Activated CD4-positive, alpha-beta T cell treated with anti-CD3 and anti-CD28 coated beads for 24 hours (primary cell): ENCODE measurements at places on chromosomes 3 and 15.

DNA sequence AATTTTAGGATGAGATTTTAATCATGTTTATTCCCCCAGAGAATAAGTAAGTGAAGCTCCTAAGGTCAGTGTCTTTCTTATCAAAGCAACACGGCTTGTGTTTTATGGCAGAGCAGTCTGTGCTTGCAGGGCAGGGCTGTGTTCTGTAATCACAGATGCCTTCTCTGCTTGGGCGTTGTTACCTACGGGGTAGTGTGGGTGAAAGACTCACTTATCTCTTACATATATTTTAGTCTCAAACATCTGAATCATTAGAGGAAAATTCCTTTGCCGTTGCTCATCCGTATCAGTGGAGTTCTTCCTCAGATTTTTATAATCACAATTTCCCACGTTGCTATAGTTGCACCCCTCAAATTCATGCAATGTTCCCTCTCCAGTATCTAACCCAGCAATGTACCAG, 271.7 kb upstream of the MEIS2 start:
- DNase-seq = no peak

- no peak for DNase-seq
Observed at GRCh38 chr3:157559401-157559800, 56.2 kb upstream of the VEPH1 start.

- DNase-seq = no peak
Observed at GRCh38 chr3:129507181-129507831, 21.1 kb upstream of the RHO start.

- no peak for DNase-seq
Observed at GRCh38 chr15:85592148-85592547, 202.6 kb downstream of the KLHL25 start.

DNA sequence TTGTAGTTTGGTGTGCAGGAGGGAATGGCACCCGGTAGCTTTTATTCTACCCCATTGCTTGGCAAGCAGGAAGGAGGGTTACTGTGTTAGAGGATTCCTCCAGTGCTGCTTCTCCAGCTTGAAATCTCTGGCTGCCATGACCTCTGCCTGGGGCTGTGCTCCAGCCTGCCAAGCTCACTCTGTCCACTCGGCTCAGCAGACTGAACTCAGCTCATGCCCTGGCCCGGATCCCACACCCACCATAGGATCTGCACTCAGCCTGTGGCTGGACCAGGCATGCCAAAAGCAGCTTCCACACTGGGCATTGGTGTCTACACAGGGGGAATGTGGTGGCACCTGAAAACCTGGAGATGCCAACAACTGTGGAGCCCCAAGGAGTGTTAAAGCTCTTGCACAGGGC, 26.3 kb downstream of the CLDN16 start:
- DNase-seq = no peak

DNA sequence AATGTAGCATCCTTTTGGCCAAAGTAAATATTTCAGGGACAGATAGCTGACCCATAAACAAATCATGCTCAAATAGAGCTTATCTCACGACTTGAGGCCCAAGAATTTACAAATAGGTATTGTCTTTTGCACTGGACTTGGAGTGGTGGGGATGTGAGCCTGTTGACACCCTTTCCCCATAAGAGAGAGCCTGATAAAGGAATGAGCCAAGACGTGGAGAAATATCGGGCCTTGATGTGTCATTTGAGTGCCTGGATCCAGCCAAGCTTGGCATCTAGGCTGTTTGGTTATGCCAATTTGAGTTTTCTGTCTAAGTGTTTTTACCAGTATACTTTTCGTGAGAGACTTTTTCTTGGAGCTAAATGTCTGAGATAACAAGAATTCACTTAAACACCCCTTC, 112.9 kb upstream of the RGMA start:
- no peak for DNase-seq

GRCh38 chr3:168455814-168456213, 360.1 kb upstream of the GOLIM4 start:
- no peak for DNase-seq

DNA sequence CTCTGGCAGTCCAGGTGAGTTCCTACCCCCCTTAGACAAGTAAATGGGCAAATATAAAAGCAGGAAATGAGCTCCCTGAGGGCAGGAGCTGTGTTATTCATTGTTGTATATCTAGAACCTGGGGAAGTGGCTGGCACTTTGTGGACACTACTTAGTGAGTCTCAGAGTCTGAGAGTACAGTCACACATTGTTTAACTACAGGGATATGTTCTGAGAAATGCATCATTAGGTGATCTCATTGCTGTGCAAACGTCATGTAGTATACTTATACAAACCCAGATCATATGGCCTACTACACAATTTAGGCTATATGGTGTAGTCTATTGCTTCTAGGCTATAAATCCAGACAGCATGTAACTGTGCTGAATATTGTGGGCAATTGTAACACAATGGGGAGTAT, 52.4 kb downstream of the DRD3 start:
- DNase-seq = no peak

GRCh38 chr3:197305854-197306253, 7.4 kb upstream of the DLG1 start:
- DNase-seq = no peak

GRCh38 chr3:30608598-30608947, 2.2 kb downstream of the TGFBR2 start:
- no peak for DNase-seq

GRCh38 chr15:69320977-69321554, 22.4 kb downstream of the PAQR5 start:
- no peak for DNase-seq

DNA sequence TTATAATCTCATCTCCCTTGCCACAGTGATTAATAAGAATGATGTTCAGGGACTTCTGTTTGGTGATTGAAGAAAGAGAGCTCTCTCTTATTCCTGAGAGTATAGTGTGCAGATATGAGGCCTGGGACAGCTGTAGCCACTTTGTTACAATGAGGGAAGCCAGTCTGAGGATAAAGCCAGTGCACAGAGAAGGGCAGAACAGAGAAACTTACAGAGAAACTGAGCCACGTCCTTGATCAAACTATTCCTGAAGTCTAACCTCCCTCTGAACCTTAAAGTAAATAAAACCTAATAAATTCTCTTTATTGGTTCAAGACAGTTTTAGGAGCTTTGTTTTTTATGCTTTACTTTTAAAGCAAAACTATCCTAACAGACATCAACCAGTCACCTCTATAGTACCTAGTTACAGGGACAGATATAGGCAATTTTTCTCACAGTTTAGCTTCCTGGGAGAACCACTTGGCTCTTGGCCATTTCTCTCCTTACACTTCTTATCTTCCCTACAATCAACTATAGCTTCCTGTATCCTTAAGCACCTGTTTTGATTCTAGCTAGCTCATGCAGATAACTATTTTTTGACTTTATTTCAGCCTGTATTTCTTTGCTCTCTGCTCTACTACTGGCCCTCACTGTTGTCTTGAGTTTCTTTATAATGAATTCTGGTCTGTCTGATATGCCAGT, 284.4 kb downstream of the SHQ1 start:
- no peak for DNase-seq

DNA sequence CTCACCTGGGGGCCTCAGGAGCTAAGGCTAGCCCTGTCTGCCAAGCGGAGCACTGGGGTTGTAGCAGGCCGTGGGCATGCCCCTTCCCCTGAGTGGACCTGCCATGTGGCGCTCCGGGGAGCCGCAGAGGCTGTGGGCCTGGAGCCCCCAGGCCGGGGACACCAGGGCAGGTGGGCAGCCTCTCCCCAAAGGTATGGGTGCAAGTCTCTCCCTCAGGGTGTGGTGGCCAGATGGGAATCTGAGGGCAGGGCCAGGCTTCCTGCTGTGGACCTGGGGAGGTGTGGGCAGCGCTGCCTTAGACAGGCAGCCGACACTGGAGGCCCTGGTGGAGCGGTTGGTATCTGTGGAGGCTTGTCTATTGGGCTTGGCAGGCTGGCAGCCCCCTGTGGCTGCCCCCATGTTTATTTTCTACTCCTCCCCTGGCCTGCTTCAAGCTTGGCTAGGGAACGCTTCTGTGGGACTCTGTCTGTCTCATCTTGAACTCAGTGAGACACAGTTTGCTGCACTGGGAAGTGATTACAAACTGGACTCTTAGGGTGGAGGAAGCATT, 5.9 kb downstream of the ACVR2B start:
- DNase-seq = no peak

GRCh38 chr3:128784232-128784631, 58.2 kb downstream of the RAB7A start:
- DNase-seq = no peak

- DNase-seq = no peak
Observed at GRCh38 chr15:64019764-64020163, 26.5 kb downstream of the DAPK2 start.

DNA sequence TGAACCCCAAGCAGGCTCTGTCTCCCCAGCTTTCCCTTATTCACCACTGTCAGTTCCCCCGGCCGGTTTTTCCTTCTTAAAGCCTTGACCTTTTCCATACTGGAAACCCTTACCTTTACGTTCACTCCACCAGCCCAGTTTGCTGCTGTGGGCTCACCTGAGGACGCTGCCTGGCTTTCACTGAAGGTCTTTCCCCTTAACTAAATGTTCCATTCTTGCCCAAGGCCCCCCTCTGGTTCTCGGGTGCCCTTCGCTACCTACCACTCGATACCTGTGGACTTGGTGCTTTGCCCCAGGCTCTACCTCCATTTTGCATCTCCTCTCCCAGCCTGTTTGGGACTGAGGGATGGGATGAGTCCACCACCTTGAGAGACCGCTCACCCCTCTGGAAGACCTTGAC, 851 bp downstream of the AP2M1 start:
- DNase-seq = no peak

- DNase-seq = no peak
Observed at GRCh38 chr15:89329329-89330084, 5.1 kb downstream of the POLG start.

DNA sequence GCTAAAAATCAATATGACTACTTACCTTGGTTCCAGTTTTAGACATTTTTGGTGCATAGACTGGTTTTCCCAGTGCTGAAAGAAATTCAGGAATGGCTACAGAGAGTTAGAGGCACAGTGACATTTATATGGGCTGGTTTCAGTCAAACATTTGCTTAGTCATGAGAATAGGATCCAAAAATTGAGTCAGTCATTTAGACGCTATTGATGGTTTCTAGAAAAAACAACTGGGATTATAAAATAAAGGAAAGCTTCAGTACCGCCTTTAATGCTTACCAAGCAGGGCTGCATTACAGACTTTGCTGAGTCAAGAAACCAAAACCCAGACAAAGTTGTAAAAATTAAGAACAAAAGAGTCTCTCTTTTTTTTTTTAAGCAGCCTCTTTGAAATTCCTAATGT, at the start of gene CRYGS:
TSS of gene CRYGS (minus strand) at position 100 of the 400 bp plus-strand sequence. CDS start at position 46, 54 bp downstream.
- no peak for DNase-seq

GRCh38 chr3:15426579-15427118, 695 bp downstream of the METTL6 start:
- DNase-seq = no peak

DNA sequence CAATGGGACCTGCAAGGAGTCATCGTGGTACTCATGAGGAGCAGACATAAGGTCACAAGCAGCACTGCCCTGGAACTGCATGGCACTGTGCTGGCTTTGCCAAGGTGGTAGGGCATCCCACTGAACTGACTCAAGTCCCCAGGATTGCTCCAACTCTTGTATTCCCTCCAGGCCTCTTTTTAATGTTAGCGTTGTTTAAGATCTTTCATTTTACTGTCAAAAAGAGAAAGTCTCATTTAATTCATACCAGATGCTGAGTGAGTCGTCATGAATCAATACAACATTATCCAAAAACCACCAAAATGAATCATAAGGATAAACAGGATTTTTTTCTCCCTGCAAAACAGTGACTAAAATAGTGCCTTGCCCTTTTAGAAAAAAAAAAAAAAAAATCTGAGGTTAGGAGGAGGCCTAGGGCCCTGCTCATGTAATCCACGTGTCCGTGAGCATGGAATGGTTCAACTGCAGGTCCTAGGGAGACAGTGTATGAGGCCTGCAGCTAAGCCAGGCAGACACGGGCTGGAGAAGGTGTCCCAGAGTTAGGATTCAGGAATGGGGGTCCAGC, 36.7 kb upstream of the BLM start:
- DNase-seq = no peak

DNA sequence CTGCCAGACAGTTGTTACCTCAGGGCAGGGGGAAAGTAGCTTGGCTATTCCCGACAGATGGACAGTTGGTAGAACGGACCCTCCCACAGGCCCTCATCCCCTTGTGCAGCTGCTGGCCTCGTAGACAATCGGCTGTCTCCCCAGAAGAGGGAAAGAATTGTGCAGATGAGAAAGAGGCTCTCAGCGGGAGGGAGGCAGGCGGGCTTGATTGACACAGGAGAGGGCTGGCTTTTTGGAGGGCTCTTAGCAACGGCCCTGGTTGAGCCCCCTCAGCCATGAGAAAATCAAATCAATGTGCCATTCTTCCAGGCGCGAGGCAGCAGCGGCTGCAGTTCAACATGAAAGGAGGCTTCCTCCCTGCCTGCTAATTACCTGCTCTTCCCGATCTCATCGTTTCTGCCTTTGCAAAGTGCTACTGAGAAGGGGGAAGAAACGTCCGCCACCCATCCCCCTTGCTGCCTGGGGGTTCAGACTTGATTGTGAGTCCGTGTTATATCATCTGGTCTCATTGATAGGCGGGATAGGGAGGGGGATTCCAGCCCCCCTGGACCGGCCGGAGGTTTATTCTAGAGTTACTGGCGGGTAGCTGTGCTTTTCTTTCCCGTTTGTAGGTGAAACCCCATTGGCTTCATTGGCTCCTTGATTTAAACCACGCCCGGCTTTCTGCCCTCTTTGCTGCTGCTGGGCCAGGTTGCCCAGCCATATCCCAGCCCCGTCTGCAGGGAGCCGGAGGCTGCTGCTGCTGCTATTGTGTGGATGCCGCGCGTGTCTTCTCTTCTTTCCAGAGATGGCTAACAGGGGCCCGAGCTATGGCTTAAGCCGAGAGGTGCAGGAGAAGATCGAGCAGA, at the start of gene TAGLN3:
TSS of gene TAGLN3 (plus strand) at position 287 of the 848 bp plus-strand sequence. CDS start at position 788, 501 bp downstream.
- DNase-seq = no peak

GRCh38 chr3:135975053-135975452, 9.5 kb downstream of the PPP2R3A start:
- DNase-seq = no peak

- no peak for DNase-seq
Observed at GRCh38 chr15:85556618-85556895, 176.2 kb downstream of the AKAP13 start.

DNA sequence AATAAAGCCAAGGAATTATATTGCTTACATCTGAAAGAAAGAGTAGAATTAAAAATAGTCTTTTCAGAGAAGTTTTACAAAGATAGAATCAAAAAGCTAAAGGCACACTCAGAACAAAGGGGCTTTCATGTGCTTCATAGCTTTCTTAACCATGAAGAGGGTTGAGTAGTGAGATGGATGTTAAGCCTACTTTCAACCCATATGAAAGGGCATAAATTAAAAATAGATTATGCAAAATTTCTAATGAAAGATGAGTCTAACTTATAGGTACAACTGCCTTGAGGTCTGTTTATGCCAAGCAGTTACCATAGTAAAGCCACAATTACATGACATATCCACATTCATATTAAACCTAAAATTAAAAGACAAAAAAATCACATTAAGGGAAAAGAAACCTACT, 223.3 kb upstream of the ARHGEF26 start:
- DNase-seq = no peak

GRCh38 chr15:70486012-70486411, 277.3 kb downstream of the UACA start:
- no peak for DNase-seq

- DNase-seq = no peak
Observed at GRCh38 chr15:28079313-28079969, 19.7 kb downstream of the OCA2 start.
